ENCODE measurements at places on chromosomes 7 and 10.

DNA sequence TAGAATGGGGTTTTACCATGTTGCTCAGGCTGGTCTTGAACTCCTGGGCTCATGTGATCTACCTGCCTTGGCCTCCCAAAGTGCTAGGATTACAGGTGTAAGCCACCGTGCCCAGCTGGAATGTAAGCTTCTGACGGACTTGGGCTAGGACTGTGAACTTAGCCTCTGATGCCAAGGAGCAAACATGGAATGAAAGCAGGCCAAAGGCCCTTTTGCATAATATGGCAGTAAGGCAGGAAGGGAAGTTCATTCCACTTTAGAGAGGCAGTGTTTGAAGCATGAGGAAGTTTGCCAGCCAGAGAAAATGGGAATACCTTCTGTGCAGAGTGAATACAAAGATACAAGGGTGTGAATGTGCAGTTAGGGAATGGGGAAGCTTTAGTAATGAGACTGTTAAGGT, 20.3 kb downstream of the VCL start:
- DNase-seq, result no peak

- no peak for DNase-seq
Observed at GRCh38 chr7:72099784-72100183, 312.4 kb downstream of the CALN1 start.

GRCh38 chr7:4831723-4832495, 29.9 kb downstream of the PAPOLB start:
- DNase-seq, result no peak

DNA sequence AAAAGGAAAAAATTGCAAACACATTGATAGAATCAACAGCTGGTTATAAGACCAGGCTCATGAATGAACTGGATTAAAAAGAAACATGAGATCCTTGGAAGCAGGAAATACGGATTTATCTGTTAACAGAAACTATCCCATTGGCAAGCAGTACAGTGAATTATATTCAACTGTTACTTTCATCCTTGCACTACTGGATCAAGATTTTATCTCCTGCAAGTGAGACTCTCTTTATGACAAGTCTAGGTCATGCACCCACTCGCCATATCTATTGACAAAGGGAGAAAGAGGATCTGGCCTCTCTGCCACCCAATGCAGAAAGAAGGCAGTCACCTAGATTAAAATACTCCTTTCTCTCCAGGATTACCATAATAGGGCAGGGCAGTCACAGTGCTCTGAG, 41.4 kb downstream of the CSTF2T start:
- no peak for DNase-seq

GRCh38 chr10:119525116-119525515, 17.4 kb downstream of the RGS10 start:
- no peak for DNase-seq

- no peak for DNase-seq
Observed at GRCh38 chr7:111672901-111673300, 110.6 kb upstream of the IMMP2L start.

Data from stimulated activated CD8-positive, alpha-beta memory T cell treated with anti-CD3 and anti-CD28 coated beads, Interleukin-4, amount 100 ng/mL, for 1 hour (primary cell).